ENCODE measurements at places on chromosomes 3 and 15.
A peak's percentile ranks its signal among the peaks of the same experiment; 100 is the strongest.

DNA sequence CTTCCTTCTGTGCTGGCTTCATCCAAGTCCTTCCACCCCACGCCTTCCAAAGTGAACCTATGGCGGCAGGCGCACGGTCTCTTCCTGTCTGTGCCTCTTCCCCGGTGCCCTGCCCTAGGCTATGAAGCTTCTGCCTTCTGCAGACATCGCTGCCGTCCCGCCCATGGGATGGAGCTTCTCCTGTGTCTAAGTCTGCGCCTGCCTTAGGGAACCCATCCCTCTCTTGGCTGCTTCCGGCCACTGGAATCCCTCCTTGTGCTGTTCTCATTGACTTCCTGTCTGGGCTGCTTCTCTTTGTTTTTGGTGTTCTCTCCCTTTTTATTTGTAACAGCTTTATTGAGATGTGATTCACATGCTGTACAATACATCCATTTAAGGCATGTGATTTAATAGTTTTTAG, 17.2 kb downstream of the CHCHD6 start:
- DNase-seq = no peak

GRCh38 chr3:124610130-124610529, 120.1 kb upstream of the UMPS start:
- DNase-seq = no peak

GRCh38 chr15:90212221-90213098, 11.3 kb downstream of the SEMA4B start:
- no peak for DNase-seq

DNA sequence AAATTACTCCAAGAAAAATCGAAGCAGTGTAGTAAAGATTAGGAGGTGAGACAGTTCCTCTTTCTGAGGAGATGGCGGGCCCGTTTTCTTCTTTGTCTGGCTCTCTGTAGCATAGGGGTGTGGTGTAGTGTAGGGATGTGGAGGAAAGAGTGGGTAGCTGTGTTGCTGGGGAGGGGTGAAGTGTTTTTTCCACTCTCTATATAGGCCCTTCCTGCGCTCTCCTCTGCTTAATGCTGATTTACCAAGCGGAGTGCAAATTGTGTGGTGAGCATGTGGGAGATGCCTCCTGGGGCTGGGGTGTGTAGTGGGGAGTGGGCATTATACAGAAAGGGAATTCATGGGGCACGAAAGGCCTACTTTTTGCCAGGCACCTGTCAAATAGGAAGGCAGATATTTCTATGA, 94.9 kb downstream of the ST6GAL1 start:
- no peak for DNase-seq

DNA sequence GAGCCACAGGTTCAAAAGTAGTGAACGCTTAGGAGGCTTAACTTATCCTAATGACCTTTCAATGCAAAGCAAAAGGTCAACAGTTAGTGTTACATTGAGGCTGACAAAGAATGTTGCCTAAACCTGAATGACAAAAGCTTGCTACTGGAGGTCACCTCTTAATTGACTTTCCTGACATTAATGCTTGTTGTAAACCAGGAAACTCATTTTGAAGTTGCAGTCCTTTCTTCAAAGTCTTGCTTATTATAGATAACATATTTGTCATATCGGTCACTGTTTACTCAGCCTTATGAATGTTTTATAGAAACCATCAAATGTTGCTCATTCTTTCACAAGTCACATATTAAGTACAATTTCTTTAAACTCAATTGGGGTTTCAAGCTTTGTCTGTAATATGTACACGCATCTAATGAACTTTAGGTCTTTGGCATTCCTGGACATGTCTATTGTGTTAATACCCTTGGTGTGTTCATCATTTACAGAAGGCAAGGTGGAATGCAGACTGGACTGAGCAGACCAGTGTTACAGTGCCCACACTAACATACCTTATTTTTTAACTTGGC, 488.2 kb upstream of the NECTIN3 start:
- no peak for DNase-seq

DNA sequence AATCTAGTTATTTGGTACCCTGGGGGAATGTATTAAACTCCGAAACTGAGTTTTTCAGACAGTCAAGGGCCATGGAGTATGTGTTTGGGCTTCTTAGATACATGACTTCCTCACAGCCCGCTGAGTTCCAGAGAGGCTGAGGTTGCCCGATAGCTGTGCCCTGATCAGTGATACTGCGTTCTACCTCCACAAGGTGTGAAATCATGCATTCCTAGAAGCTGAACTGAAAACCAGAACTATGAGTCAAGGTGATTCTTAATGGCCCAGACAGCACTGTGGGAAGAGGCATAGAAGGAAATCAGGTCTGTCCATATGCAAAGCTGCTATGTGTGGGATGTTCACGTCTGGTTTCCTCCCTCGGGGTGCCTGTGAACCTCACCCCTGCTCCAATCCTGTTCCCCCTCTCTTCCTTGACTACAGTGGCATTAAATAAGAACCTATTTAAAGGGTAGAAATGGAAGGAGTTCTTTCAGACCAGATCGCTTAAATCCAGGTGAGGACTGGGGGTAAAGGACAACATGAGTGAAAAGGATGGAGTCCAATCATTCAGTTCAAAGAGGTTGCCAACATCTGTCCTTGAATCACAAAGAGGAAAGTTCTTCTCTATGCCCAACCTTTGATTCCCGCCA, 74.3 kb downstream of the MYO1E start:
- DNase-seq = no peak

- peak; percentile 74 for DNase-seq
These were observed 889 bp upstream of the LRRIQ4 start for GRCh38 chr3:169811631-169812331.
